ENCODE measurements at places on chromosomes 7 and 10.

DNA sequence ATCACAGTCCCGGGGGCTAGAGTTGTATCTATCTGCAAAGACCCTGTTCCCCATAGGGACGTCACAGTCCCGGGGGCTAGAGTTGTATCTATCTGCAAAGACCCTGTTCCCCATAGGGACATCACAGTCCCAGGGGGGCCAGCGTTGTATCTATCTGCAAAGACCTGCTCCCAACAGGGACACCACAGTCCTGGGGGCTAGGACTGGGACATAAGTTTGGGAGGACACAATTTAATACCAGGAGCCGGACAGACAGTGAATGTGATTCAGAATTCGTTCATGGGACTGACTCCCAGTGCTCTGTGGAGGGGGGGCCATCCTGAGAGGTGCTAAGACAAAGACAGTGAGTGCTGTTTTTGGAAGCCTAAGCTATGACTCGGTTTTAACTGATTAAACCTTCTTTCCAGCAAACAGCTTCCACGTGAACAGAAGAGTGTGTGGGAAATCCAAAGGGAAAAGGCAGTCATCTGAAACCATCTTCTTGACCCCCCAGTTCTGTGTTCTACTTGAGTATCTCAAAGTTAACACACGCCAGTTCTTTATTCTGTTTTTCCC lies 153.0 kb downstream of the DIP2C start:
- DNase-seq, result no peak

DNA sequence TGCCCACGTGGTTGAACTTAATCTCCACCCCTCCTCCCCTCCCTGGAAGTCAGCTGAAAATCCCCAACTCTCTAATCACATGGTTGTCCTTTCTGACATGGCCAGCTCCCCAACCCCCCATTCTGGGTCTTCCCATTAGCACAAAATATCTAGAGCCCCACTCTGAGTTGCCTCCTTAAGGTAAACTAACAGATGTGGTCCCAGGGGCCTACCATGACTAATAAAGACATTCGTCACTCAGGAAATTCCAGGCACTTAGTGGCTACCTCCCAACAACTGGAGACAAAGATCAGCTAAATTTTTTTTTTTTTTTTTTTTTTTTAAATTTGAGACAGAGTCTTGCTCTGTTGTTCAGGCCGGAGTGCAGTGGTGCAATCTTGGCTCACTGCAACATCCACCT lies 21.1 kb downstream of the CCDC126 start:
- no peak for DNase-seq

GRCh38 chr7:93185303-93186027 lies 37.3 kb upstream of the SAMD9L start:
- no peak for DNase-seq

DNA sequence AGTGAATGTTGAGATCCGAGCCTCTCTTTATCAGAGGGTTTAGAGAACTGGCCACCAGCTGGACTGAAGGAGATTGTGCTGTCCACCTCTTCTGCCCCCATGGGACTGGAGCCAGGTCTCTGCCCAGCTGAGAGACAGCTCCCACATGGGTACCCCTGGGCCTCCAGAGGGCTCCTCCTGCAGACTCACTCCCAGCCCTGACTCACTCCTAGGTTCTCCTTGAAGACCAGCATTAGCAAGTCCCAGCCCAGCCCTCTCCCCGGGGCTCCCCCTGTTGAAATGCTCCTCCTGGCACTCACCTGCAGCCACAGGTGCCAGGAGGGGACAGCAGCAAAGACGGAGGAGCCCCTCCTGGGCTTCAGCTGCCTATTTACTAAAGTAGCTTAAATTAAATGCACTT lies 126.9 kb downstream of the CXCL12 start:
- DNase-seq, result no peak

GRCh38 chr7:17094963-17095574 lies 203.4 kb upstream of the AHR start:
- no peak for DNase-seq

DNA sequence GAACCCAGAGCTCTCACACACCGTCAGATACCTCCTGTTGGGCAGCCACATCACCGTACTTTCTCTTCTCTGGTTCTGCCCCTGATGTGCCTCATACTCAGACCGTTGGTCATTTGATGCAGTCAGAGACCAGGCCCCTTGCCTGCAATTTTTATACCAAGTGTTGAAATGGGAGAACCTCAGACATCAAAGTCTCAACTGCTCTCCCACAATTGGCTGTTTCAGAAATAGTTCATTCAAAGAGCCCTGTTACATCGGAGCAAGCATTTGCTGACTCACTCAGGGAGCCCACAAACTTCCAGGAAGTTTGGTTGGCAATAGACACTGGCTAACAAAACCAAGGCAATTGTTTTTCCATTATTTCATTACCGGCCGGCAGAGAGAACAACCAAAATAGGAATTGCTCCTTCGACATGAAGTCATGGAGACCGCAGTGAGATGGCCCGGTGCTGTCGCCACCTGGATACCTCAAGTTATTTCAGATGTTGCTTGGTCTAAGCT lies 33.5 kb upstream of the ADAM12 start:
- DNase-seq, result no peak

DNA sequence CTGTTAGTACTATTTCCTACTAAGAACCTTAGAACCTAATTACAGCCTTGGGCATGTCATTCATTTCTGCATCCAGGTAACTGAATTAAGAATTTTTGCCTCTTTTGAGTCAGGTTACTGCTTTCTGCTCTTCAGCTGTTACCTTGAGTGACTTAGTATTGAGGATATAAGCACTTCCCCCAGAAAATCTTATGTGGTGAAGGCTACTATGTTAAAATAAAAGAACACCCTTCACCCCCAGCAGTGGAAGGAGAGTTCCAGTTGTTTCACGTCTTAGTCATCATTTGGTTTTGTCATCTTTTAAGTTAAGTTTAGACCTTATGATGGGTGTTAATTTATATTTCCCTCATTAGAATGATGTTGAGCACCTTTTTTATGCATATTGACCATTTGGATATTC lies 82.8 kb downstream of the GLCCI1 start:
- DNase-seq, result no peak

DNA sequence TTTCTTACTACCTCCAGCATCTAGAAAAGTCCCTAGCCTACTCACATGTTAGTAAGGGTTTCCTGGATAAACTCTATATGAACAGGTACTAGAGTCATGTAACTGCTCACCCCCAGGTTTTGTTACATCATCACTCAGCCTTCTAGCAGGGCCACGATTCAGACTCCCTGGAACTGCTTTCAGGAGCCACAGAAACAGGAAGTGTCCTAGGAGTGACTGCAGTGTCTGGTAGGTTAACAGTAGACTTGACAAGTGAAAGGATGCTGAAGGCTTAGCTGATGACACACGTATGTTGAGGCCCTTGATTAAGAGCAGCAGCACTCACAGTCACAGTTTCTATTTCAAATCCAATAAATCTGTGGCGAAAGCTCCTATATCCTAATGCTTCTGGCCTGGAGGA lies 101.2 kb downstream of the DNMBP start:
- DNase-seq, result no peak

DNA sequence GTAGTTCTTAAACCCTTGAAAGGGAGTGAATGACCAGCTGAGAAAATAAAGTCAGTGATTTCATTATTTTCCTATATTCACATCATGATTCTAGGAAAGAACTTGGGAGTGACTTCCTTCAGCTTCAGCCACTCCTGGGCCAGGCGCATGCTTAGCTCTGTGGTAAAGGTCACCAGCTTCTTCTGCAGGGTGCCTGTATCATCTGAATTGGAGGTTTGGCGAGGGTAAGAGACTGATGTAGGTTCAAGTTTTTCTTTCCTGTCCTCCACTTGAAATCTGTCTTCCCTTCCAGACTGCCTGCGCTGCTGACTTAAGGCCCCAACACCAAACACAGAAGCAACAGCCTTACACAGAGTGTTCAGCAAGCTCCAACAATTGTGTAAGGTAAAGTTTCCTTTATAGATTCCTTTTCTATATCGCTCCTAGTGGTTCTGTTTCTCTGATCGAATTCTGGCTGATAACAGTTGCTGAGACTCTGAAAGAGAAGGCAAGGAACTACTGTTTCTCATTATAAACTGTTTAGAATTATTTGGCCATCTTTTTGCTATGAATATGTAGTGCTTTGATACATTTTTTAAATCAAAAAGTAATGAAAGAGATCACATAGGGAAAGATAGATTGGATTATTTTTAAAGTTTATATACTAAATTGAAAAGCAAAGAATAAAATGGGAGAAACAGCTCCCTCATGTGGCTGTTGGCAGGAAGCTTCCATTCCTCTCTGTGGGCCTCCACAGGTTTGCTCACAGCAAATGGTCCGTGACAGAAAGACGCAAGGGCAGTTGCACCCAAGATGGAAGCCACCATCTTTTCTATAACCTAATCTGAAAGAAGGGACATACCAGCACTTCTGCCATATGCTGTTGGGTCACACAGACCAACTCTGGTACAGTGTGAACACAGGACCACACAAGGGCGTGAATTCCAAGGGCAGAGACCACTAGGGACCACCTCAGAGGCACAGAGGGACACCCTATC lies 14.0 kb downstream of the GATAD1 start:
- DNase-seq, result peak; percentile 68

- no peak for DNase-seq
These were observed 43.3 kb upstream of the FZD8 start for GRCh38 chr10:35685402-35685801.

GRCh38 chr7:3399858-3400257 lies 98.8 kb downstream of the SDK1 start:
- no peak for DNase-seq

All from SK-N-SH (cell line).